ENCODE measurements at places on chromosomes 2 and 18. TPM values are rescaled to one million over a fixed set of nuclear protein-coding genes. Genes with fewer than 3 reads are reported as not detected.
A peak's percentile ranks its signal among the peaks of the same experiment; 100 is the strongest.

Gene NETO1
- not detected for polyA plus RNA-seq

Gene TNS1
- 78.6 TPM for polyA plus RNA-seq

Gene CCL20
- not detected for polyA plus RNA-seq

Gene GPBAR1
- polyA plus RNA-seq, result not detected

Gene NEB
- polyA plus RNA-seq, result 0.11 TPM

Gene LYG2
- not detected for polyA plus RNA-seq

Gene CENPA
- 12.1 TPM for polyA plus RNA-seq

Gene OTOF
- 0.38 TPM for polyA plus RNA-seq

Gene MGAT4A
- not detected for polyA plus RNA-seq

Gene NCKAP5
- polyA plus RNA-seq, result 0.38 TPM

Gene ANKRD53
- 0.65 TPM for polyA plus RNA-seq

Gene GPR39
- polyA plus RNA-seq, result 1.6 TPM

Gene VWA3B
- not detected for polyA plus RNA-seq

- no peaks in the 10 kb centered on the region for H3K27me3 ChIP-seq
- DNase-seq, result no peak
- H3K27ac ChIP-seq, result no peak overlapping the region
- H3K36me3 ChIP-seq, result no peaks in the 10 kb centered on the region
These were observed 35.8 kb upstream of the INHBB start for GRCh38 chr2:120310136-120310535.

GRCh38 chr18:40852406-40852805, 1102.6 kb upstream of the PIK3C3 start:
- no peaks in the 10 kb centered on the region for H3K27me3 ChIP-seq
- no peaks in the 10 kb centered on the region for H3K36me3 ChIP-seq
- no peak overlapping the region for H3K27ac ChIP-seq

- peaks cover 52% of the 10 kb centered on the region for H3K4me1 ChIP-seq
- H3K4me3 ChIP-seq, result peak overlapping the region; percentile 23
- DNase-seq, result peak; percentile 99
- H3K27ac ChIP-seq, result peak overlapping the region; percentile 82
- H3K36me3 ChIP-seq, result no peaks in the 10 kb centered on the region
- no peaks in the 10 kb centered on the region for H3K27me3 ChIP-seq
These were observed 57.8 kb upstream of the TXNDC2 start for GRCh38 chr18:9827793-9828505.

DNA sequence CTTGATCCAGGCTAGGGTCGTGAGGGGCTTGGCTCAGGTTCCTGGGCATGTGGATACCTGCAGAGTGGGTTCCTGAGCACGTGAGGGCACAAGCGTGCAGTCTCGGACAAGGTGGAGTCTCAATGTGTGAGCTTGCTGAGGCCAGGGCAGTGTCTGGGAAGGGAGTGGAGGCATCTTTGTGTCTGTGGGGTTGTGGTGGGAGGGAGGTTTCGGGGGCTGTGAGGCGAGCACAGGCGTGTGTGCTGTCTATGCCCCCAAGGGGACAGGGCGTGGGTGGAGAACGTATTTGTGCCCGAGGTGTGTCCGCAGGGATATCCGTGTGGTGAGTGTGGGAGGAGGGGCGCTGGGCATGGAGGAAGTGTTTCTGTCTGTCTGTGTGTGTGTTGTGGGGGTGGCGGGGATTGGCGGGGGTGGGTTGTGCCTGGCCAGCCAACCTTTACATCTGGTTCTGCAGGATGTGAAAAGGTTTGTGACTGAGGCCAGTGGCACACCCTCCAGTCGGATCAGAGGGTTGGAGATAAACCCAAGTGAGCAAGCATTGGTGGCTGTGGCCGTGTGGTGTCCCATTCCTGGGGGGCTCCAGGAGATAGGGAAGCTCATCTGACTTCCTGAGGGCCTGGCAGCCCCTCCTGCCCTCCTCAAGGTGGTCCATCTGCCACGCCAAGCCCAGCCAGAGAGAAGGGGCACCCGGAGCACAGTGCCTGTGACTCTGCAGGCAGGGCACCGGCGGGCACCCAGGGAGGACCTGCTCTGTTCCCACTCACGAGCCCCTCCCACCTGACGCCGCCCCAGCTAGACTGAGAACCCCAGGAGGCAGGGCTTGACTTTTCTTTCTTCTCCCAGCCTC, 57.1 kb downstream of the ZFP36L2 start:
- peaks cover 9% of the 10 kb centered on the region for H3K4me1 ChIP-seq
- no peak for DNase-seq
- H3K4me3 ChIP-seq, result no peak overlapping the region
- H3K36me3 ChIP-seq, result no peaks in the 10 kb centered on the region
- H3K27me3 ChIP-seq, result no peaks in the 10 kb centered on the region
- no peak overlapping the region for H3K27ac ChIP-seq

DNA sequence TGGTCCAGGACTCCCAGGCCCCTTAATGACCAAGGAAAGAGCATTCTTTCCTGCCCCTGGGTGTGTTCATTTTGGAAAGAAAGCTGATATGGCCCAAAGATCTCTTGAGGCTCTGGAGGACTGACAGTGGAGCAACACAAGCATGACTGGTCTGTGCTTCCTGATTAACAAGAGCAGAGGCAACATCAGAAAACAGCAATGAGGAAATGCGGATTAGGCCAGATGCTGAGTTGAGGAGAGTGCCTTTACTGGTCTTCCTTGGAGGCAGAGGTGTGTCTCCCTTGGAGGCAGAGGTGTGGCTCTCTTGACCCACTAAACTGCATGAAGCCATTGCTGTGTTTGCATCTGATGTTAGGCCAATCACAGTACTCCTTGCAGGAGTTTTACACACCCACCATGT, 19.9 kb downstream of the IL36B start:
- no peaks in the 10 kb centered on the region for H3K4me1 ChIP-seq
- H3K27ac ChIP-seq, result no peak overlapping the region
- DNase-seq, result no peak
- no peak overlapping the region for H3K4me3 ChIP-seq
- H3K27me3 ChIP-seq, result peaks cover 61% of the 10 kb centered on the region

- no peak for DNase-seq
- H3K4me1 ChIP-seq, result no peaks in the 10 kb centered on the region
- no peak overlapping the region for H3K4me3 ChIP-seq
- peaks cover 25% of the 10 kb centered on the region for H3K27me3 ChIP-seq
- no peaks in the 10 kb centered on the region for H3K36me3 ChIP-seq
These were observed 47.2 kb upstream of the DTNB start for GRCh38 chr2:25720575-25720974.

- no peak overlapping the region for H3K4me3 ChIP-seq
- H3K27me3 ChIP-seq, result no peaks in the 10 kb centered on the region
- H3K4me1 ChIP-seq, result peaks cover 27% of the 10 kb centered on the region
- no peak overlapping the region for H3K27ac ChIP-seq
- no peaks in the 10 kb centered on the region for H3K36me3 ChIP-seq
- no peak for DNase-seq
These were observed 13.6 kb upstream of the PROC start for GRCh38 chr2:127404466-127405254.

DNA sequence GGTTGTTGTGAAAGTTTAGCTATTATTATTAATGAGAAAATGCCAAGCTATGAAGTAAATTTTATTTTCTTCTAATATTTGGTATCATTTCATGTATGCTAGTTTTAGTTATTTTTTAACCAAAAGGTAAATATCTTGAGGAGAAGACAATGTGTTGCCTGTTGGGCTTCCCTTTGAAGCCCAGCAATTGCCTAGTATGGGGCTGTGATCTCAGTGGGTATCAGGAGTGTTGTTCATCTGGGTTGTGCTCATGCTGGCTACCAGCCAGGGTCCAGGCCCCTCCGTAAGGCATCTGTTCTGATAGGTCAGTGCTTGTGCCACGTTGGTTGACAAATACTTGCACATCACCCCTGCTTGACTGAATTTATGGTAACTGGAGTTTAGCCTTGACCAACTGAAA, 38.0 kb upstream of the DARS1 start:
- H3K4me3 ChIP-seq, result no peak overlapping the region
- no peak overlapping the region for H3K27ac ChIP-seq
- H3K4me1 ChIP-seq, result no peaks in the 10 kb centered on the region
- H3K36me3 ChIP-seq, result no peaks in the 10 kb centered on the region
- H3K27me3 ChIP-seq, result 0 out of 2 replicates have a peak, but pooled peaks cover 7% of the 10 kb centered on the region
- no peak for DNase-seq

DNA sequence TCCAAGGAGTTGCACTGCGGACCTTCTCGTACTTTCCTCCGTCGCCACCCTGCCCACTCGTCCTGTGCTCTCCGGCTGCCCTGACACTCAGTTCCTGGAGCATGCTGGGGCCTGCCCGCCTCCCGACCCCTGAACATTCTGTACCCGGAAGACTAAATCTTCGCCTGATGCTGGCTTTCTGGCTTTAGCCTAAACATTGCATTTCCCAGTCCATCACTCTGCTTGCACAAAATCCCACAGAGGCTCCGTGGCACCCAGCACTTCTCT, 550 bp upstream of the SFXN5 start:
- peak overlapping the region; percentile 78 for H3K4me3 ChIP-seq
- peak overlapping the region; percentile 83 for H3K27ac ChIP-seq
- H3K27me3 ChIP-seq, result no peaks in the 10 kb centered on the region
- peak; percentile 47 for DNase-seq
- no peaks in the 10 kb centered on the region for H3K36me3 ChIP-seq

GRCh38 chr2:95174031-95174542, 8.5 kb downstream of the ZNF2 start:
- H3K27ac ChIP-seq, result no peak overlapping the region
- DNase-seq, result no peak
- H3K36me3 ChIP-seq, result no peaks in the 10 kb centered on the region
- H3K4me3 ChIP-seq, result no peak overlapping the region
- H3K27me3 ChIP-seq, result no peaks in the 10 kb centered on the region
- no peaks in the 10 kb centered on the region for H3K4me1 ChIP-seq

- no peak overlapping the region for H3K27ac ChIP-seq
- no peak overlapping the region for H3K4me3 ChIP-seq
- no peaks in the 10 kb centered on the region for H3K27me3 ChIP-seq
- H3K4me1 ChIP-seq, result no peaks in the 10 kb centered on the region
These were observed 204.3 kb downstream of the FSIP2 start for GRCh38 chr2:185942855-185943254.

DNA sequence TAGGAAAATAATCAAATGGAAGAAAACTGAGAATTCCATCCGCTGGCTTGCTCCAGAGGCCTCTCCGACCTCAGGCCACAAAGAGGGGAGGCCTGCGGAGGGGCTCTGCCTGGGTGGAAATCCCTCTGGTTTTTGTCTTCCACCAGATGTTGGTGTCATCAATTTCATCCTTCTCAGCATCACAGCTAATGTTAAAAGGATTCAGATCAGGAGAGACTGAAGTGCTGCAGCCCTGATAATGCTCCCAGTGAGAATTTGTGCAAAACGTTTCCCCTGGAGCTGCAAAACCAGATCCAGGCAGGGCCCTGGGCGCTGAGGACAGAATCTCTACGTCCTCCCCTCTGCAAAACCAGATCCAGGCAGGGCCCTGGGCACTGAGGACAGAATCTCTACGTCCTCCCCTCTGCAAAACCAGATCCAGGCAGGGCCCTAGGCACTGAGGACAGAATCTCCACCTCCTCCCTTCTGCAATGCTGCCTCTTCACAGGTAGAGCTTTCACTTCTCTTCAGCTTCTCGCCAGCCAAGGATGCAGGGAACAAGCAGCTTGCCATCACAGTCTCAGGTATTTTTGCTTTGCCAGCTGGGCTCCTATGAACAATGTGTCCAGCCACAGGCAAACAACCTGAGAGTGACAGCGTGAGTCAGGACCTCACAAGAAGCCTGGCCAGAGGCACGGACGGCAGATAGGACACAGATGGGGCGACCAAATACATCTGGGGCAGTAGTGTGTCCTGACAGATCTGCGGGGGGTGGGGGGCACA, 81.2 kb downstream of the TMEM18 start:
- H3K4me1 ChIP-seq, result no peaks in the 10 kb centered on the region
- no peaks in the 10 kb centered on the region for H3K27me3 ChIP-seq
- no peaks in the 10 kb centered on the region for H3K36me3 ChIP-seq
- no peak overlapping the region for H3K4me3 ChIP-seq

DNA sequence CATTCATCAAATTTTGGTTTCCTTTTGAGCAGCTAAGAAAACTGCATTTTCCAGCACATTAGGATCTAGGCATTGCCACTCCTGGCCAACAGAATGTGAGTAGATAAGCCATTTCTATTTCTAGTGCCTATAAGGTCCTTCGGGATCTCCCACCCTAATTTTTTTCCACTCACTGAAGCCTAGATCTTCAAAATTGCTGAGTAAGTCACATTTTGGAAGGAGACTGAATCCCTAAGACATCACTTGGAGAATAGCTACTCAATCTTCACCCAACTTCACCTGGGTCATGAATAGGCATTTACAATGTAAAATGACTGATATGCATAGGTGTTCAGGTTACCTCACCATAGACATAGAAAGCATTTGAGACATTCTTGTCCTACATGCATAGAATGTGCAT, 548.1 kb upstream of the GYPC start:
- no peak for DNase-seq
- no peaks in the 10 kb centered on the region for H3K27me3 ChIP-seq
- H3K4me1 ChIP-seq, result no peaks in the 10 kb centered on the region
- H3K36me3 ChIP-seq, result no peaks in the 10 kb centered on the region

DNA sequence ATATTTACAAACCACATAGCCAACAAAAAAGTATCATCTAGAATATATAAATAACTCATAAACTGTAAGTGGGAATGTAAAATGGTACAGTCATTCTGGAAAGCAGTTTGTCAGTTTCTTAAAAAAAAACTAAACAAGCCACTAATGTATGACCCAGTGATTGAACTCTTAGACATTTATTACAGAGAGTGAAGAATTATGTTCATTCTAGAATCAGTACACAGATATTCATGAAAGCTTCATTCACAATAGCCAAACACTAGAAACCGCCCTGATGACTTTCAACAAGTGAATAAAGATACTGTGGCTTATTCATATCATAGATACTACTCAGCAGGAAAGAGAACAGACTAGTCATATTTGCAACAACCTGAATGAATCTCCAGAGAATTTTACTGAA, 1541.5 kb downstream of the LRP1B start:
- H3K27ac ChIP-seq, result no peak overlapping the region
- no peaks in the 10 kb centered on the region for H3K36me3 ChIP-seq
- no peak overlapping the region for H3K4me3 ChIP-seq
- no peaks in the 10 kb centered on the region for H3K4me1 ChIP-seq
- H3K27me3 ChIP-seq, result no peaks in the 10 kb centered on the region

All from GM23248 (cell line).